ENCODE measurements at places on chromosomes 3 and 15.
A peak's percentile ranks its signal among the peaks of the same experiment; 100 is the strongest.

GRCh38 chr15:74062671-74063070 lies 19.7 kb downstream of the GOLGA6A start:
- no peak for DNase-seq

GRCh38 chr3:162195147-162195546 lies 698.5 kb downstream of the OTOL1 start:
- DNase-seq: no peak

DNA sequence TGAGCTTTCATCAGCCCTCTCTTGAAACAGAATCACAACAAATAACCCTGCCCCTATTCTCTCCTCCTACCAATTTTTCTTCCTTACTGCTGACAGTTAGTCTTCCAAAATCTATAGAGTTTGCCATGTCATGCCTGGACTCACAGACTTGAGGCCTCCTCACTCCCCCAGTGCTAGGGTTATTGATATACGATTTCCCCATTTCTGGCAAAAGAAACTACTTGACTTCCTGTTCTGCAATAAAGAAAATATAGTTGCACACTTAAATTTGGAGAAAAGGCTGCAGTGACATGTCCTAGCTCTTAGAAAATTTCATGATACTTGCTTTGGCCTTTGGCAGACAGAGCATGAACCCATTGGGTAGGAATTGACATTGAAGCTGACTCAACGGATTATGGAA lies 75.9 kb downstream of the CYP19A1 start:
- DNase-seq: no peak

GRCh38 chr15:61195116-61196002 lies 33.7 kb downstream of the RORA start:
- no peak for DNase-seq

DNA sequence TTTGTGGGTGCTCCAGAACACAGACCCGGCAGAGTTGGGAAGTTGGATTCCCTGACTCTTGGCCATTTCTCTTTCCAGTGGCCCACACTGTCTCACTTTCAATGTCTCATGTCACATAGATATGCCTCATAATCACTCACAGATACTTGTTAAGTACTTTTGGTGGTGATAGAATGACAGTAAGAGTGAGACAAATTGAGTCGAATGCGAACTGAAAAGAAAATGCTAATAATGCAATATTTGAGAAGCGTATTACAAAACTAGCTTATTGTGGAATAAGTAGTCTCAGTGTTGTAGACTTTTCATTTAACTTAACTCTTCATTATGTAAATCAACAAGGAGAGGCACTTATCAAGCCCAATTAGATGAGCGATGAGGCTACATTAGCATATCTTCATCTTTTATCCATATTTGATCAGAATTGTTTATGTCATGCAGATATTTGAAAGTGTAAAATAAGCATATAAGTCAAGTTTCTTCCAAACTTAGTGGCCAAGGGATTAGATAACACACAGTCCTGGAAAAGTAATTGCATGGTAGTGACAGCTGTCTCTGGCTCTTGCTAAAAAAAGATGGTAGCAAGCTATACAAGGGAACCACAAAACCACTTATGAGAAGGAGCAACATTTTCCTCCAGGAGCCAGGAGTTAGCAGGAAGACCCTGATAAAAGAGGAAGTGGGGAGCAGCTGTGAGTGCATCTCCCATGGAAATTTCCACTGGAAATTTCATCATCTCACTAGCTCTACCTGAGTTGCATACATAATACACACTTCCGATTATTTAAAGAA lies 243.6 kb downstream of the ARRDC4 start:
- DNase-seq: no peak

GRCh38 chr15:78417754-78418630 lies 20.0 kb upstream of the IREB2 start:
- DNase-seq: no peak

- peak; percentile 59 for DNase-seq
Observed at GRCh38 chr15:69749797-69750196, 297.2 kb downstream of the RPLP1 start.

- no peak for DNase-seq
Observed at GRCh38 chr3:10627884-10628572, 122.6 kb upstream of the ATP2B2 start.

DNA sequence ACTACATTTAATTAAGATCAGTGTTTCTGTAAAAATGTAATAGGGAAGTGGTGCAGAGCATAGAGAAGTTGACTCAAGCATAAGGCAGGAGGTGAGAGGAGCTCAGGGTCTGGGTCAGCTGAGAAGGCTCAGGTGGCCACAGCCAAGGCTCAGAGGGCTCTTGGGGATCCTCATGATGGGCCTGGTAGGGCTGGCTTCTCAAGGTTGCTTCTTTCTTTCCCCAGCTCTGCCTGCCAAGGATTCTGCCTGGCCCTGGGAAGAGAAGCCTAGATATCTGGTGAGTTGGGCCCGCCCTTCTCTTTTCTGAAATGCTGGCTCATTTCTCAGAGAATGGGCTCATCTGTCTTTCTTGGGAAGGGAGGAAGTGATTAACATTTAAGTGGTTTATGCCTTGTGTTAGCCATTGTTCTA lies 6.5 kb downstream of the ZNF589 start:
- DNase-seq: no peak

DNA sequence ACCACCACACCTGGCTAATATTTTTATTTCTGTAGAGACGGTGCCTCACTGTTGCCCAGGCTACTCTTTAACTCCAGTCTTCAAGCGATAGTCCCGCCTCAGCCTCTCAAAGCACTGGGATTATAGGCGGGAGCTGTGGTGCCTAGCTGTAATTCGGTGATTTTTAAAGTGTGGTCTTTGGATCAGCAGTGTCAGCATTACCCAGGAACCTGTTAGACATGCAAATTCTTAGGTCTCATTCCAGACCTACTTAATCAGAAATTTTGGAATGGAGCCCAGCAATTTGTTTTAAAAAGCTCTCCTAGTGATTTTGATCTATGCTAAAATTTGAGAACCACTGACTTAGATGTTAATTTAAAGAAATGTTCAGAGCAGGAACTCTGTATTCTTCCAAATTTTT lies 51.9 kb downstream of the GOLM2 start:
- no peak for DNase-seq

All from activated CD8-positive, alpha-beta memory T cell treated with anti-CD3 and anti-CD28 coated beads for 24 hours (primary cell).